Skeletal muscle cell (primary cell): ENCODE measurements at places on chromosomes 3 and 15.

- peak; percentile 87 for DNase-seq
These were observed at the start of gene IL1RAP for GRCh38 chr3:190513409-190514370. Gene IL1RAP, plus strand, starts transcription at chr3:190514085. Its CDS starts 50,205 bp downstream, at chr3:190564290.

GRCh38 chr15:92068121-92068520, 214.6 kb downstream of the SLCO3A1 start:
- no peak for DNase-seq

DNA sequence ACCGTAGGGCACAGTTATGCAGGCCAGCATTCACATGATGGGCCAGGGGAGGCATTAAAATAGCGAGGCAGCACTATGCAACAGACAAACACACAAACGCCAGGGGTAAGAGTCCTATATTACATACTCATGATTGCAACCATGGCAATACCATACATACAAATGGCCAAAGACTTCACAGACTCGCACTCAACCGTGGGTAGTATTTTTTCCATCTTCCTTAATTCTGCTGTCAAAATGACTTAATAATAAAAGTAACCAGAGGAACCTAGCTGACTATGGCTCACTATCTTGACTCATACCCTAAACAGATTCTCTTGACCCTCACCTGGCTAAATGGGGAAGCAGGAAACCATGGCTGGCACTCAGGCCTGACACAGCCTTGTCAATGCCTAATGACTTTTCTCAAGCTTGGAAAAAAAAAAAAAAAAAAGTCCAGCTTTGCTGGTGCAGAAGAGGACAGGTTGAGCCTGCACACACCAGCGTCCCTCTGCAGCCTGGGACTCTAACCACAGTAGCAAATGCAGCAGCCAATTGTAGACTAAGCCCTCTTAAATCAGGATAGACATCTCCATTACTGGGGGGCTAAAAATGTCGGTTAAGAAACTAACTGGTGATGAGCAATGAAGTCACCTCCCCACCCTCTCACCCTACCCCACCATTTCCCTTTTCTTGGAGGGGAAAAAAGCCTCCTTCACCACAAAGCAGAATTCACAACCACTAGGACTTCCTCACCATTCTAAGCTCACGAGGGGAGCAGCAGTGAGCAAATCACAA, 23.1 kb downstream of the CCDC12 start:
- no peak for DNase-seq

- DNase-seq, result no peak
These were observed 136.0 kb upstream of the PTPRG start for GRCh38 chr3:61425356-61425755.

DNA sequence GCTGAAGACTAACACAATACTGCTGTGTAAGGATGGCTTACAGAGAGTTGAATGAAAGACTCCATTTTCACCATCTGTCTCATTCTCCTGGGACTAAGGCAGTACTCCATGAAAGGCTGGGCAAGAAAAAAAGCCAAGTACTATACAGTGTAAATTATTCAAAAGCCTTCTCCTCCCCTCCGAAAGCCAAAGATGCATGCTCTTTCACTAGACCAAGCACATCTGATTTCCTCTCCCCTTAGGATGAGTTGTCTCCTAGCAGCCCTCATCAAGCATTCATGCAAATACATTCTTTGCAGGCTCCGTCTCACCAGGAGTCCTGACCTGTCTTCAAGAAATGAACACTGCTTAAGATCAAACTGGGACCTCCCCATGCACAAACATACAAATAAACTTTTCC, 133.5 kb upstream of the THBS1 start:
- no peak for DNase-seq

DNA sequence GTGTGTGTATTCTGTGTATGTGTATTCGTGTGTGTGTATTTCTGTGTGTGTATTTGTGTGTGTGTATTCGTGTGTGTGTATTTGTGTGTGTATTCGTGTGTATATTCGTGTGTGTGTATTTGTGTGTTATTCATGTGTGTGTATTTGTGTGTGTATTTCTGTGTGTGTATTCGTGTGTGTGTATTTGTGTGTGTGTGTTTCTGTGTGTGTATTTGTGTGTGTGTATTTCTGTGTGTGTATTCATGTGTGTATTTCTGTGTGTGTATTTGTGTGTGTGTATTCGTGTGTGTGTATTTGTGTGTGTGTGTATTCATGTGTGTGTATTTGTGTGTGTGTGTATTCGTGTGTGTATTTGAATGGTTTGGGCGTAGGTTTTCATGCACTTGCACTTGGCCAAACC, 405.4 kb downstream of the SOX2 start:
- DNase-seq, result no peak

GRCh38 chr3:196842567-196843434, 24.9 kb upstream of the SENP5 start:
- no peak for DNase-seq

DNA sequence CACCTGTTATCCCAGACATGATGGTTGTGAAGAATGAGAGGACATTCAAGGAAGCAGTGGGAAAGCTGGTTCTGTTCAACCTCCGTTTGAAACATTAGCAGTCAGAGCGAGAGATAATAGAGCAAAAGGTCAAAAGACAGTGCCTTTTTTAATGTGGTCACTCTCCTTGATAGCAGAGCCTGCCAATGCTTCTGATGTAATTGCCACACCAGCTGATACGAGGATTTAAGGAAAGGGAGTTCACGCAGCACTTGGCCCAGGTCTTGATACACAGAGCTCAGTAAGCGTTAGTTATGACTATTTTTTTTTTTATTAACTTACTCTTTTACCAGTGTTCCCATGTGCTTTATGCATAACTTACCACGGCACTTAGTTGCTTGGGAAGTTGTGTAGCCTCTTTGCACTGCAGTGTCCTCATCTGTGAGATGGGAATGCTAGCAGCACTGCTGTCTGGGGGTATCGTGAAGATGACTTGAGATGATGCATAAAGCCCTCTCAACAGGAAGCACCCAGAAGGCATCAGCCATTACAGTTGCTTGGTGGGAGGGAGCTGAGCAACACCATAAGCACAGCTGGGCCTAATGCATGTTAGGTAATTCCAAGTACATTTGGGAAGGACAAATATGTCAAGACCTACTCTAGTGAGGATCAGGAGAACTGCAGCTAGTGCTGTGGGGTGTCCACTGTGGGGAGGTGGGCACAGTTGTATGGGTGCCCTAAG, 123.3 kb upstream of the RASGRP1 start:
- DNase-seq, result no peak

GRCh38 chr15:78617516-78617915, 3.3 kb downstream of the CHRNA3 start:
- DNase-seq, result no peak

DNA sequence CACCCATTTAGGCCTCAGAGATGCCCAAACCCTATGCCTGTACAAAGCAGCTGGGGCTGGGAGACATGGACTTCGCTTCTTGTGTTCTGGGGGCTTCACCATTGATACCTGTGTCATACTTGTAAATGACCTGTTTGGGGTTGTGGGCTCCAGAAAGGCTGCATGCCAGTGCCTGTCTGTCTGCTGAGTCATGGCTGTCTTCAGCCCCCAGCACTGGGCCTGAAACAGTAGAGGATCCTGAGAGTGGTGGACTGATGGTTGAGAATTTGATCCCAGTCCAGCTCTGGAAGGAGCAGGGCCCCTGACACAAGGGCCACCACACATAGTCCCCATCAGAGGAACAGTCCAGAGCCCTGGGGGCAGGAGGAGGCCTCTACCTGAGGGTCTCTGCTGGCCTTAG, 24.6 kb upstream of the APEH start:
- no peak for DNase-seq

DNA sequence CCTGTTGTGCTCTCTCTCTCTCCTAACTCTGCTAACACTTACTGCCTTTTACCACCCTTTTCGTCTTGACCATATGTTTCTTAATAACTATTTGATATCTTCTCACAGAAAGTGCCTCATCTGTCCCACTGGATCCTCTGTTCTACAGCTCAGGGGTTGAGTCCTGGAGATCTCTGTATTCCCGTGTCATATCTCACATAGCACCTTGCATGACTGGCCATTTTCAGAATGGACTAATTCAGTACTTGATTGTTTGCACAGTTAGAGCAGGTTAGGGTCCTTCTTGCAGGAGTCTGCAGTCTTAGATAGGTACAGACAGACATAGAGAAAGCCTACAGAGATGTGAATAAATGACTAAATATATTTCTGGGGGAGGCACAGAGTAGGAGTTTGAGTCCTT, 20.9 kb downstream of the HACD3 start:
- DNase-seq, result no peak

GRCh38 chr3:29332195-29332637, 51.3 kb downstream of the RBMS3 start:
- no peak for DNase-seq

- no peak for DNase-seq
These were observed 42.9 kb downstream of the SEMA5B start for GRCh38 chr3:122984650-122985049.

GRCh38 chr15:75042730-75043508, 19.5 kb downstream of the PPCDC start:
- no peak for DNase-seq
